Activated T-helper 9 cell treated with anti-CD3 and anti-CD28 coated beads, Interleukin-2, amount 50 U/mL, for 16 hours (primary cell): ENCODE measurements at places on chromosomes 13 and 19.
A peak's percentile ranks its signal among the peaks of the same experiment; 100 is the strongest.

DNA sequence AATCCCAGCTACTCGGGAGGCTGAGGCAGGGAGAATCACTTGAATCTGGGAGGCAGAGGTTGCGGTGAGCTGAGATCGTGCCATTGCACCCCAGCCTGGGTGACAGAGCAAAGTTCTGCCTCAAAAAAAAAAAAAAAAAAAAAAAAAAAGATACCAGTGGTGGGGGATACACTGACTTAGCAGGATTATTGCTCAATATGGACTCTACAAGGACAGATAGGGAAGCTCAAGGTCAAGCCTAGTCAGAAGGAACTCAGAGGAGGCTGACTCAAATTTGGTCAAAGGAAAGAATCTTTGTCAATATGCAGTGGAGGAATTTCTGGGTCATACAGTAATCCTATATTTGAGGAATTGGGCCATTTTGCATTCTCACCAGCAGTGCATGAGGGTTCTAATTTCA, 6.7 kb upstream of the DIAPH3 start:
- no peak for DNase-seq

DNA sequence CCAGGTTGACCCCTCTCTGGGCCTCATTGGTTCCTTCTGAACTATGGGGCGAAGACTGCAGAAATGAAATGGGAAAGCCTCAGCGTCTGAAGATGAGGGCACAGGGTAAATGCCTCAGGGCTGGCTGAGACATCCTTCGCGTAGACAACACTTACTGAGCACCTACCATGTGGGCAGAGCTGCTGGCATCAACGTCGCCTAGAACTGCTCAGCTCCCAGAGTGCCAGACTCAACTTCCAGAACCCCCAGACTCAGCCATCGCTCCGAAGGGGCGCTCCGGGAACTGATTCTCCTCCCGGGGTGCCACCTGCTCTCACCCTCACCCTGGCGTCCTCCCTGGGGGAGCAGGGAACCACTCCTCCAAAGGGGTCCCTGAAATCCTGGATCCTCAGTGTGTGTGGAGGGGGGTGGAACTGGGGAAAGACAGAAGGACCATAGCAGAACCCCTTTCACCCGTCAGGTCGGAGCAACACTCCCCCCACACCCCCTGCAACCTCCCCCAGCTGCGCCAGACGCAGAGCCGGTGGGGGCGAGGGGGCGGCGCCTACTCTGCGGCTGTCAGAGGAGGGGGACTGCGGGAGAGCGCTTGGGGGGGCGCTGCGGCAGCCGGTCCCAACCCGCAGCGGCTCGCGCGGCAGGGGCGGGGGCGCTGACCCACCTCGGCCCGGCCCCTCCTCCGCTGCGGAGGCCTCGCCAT, 8.2 kb upstream of the NFIC start:
- no peak for DNase-seq

DNA sequence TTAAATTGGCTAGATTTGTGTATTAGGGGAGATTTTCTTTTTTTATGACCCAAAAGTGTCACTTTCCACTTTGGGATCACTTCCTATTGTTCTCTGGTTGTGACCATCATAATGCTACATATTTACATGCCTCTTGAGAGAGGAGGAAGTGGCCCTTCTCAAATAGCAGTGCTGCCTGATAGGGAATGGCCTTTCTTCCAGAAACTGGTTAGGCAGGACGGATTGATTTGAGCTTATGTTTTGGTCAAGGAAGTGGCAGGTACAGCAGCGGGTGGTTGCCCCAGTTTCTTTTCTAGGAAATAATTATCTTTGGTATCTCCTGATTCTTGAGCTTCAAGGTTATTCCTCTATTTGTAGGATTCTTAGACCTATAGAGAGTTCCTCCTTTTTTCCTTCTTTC, 21.9 kb upstream of the WTIP start:
- no peak for DNase-seq

DNA sequence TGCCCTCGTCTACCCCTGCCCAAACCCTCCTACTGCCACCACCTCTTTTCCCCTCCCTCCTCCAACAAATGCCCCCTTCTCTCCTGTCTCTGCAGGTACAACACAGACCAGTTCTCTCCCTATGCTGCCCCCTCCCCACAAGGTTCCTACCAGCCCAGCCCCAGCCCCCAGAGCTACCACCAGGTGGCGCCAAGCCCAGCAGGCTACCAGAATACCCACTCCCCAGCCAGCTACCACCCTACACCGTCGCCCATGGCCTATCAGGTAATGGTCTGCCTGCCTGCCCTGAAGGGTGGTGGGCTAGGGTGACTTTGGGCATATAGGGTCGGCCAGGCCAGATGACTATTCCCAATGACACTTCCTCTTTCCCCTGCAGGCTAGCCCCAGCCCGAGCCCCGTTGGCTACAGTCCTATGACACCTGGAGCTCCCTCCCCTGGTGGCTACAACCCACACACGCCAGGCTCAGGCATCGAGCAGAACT, 6.5 kb upstream of the TIMM50 start:
- DNase-seq, result peak; percentile 61

GRCh38 chr19:53085496-53085895, 17.7 kb downstream of the ZNF160 start:
- no peak for DNase-seq

DNA sequence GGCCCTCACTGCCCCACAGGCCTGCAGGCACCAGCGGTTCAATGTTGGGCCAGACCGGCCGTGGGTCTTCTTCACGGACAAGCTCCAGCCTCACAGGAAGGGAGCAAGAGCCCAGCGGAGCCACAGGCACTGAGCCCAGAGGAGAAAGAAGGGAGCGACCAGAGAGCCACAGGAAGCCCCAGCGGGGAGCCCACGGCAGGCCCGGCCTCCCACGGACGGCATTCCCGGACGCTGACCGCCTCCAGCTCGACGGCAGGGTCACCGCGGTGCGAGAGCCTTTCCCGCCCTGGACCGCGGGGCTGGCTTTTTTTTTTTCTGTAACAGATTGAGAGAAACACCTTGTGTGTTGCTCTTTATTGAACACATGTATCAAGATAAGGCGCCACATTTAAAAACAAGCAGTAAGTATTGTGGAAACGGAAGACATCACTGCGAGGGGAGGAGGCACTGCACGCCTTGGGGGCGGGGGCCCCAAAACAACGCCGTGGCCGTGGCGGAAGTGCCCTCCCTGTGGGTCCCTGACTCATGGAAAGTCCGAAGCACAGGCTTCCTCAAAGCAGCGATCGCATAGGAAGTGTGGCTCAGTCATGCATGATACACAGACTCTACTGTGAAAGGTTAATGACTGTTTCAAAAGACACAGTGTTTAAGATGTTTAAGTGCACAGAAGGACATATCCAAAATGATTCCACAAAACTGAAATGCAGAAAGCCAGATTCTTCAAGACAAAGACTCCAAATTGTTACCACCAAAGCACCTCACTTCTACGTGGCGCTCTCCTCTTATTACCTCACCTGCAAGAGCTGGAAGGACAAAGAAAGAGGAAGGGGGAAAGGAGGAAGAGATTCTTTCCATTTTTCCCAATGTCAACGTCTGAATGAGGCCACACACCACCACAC, 3.5 kb downstream of the RASA3 start:
- peak; percentile 89 for DNase-seq

DNA sequence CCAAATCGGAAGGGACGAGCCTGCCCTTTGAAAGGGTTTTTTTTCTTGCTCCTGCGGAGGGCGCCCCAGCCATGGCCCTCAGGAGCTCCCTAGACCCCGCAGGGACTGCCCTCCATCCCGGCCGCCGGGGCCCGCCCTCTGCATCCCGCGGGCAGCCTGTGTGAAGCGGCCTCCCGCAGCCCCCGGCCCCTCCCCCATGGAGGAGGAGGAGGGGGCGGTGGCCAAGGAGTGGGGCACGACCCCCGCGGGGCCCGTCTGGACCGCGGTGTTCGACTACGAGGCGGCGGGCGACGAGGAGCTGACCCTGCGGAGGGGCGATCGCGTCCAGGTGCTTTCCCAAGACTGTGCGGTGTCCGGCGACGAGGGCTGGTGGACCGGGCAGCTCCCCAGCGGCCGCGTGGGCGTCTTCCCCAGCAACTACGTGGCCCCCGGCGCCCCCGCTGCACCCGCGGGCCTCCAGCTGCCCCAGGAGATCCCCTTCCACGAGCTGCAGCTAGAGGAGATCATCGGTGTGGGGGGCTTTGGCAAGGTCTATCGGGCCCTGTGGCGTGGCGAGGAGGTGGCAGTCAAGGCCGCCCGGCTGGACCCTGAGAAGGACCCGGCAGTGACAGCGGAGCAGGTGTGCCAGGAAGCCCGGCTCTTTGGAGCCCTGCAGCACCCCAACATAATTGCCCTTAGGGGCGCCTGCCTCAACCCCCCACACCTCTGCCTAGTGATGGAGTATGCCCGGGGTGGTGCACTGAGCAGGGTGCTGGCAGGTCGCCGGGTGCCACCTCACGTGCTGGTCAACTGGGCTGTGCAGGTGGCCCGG, 815 bp downstream of the MAP3K10 start:
- DNase-seq, result no peak

GRCh38 chr19:8640402-8641004, 10.1 kb downstream of the NFILZ start:
- no peak for DNase-seq

DNA sequence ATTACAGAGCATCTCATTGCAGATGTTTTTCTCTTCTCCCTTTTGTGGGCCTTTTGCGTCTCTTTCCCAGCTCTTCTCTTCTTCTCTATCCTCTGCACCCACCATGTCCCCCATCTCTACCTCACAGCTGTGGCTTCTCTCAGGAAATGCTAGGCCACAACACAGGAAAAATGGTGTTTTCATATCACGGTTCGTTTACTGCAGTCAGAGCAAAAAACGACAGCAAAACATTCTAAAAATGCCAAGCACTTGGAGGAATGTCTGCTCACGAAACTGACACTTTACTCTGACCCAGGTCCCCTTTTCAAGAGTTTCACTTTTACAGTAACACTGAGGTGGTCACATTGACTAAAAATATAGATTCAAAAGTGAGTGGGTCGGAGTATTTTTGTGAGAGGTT, 152.2 kb downstream of the DCT start:
- no peak for DNase-seq

DNA sequence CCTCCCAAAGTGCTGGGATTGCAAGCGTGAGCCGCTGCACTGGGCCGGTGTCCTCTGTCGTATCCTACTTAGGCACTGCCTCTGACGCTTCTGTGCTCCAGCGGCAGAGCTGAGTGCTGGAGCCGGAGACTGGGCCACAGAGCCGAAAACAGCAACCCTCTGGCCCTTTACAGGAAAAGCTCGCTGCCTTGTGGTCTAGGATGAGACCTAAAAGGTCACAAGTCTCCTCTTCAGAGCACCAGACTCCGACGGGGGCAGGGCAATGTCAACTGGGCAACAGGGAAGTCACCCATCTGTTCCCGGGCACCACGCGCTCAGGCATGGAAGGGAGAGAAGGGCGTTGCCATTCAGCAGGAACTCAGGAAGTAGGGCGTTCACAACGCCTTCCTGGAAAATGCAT, 91.7 kb downstream of the GADD45B start:
- no peak for DNase-seq

DNA sequence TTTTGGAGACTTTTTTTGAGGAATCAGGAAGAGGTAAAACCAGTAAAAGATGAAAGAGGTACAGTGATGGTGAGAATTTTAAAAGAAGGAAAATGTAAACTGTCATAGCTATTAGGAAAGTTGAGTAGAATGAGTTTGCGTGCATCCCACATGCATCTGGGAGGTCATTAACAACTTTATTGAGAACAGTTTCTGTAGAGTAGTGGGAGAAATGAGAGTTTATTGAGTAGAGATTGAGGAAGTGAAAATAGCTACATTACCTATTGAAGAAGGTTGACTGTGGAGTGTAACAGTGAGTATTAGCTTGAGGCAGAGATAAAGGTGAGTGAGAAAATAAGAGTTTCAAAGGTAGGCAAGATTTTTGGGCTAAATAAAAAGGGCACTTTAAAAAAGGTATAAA, 38.7 kb downstream of the BRCA2 start:
- DNase-seq, result no peak

- DNase-seq, result no peak
These were observed 152.9 kb downstream of the SIPA1L3 start for GRCh38 chr19:38059897-38060296.

DNA sequence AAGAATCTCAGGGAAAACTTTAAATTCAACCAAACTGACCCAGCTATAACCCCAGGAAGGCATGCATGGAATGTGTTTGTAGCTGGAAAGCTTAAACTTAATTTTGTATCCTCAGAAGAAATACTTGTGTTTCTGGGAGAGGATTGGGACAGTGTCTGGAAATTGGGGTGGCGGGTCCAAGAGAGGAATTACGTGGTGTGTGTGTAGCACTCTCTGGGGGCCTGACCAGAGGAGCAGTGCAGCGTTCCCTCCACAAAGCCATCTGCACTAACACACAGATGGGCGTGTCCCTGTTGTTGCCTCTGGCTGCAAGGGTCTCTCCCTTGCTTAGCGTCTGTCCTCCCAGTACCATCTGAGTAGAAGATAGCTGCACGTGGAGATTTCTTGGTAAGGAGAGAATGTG, 6.4 kb downstream of the GARRE1 start:
- no peak for DNase-seq

GRCh38 chr13:82136880-82137279, 1745.4 kb downstream of the SLITRK1 start:
- no peak for DNase-seq

DNA sequence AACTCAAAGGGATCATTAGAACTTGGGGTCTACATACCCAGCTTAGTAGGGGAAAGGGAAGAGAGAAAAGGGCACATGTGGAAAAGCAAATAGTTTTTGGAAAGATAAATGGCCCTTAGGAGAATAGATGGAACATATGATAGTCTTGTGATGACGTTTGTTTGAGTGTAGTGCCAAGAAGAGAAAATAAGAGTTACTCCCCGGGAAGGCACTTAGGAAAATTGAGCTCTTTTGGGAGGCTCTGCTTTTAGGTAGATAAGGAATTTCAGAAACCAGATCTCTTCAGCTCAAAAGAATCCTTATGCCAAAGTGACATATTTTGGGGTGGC, 44.8 kb upstream of the SERTM1 start:
- DNase-seq, result no peak

GRCh38 chr13:37627428-37627827, 28.9 kb upstream of the POSTN start:
- no peak for DNase-seq

DNA sequence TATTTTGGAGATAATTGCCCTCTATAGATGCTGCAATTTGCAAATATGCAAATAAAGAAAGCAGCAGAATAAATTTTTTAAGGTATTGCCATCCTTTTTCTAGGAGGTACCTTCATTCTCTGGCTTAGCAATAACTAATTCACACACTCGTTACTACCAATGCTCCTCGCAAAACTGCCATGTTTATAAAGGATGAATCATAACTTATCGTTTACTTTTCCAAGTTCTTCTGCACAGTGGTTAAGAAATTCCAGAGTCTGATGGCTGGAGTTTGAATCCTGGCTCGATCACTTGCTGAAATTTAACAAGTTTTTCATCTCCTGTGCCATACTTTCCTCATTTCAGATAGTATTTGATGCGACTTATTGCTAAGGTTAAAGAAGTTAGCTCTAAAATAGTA, 708.6 kb upstream of the KLHL1 start:
- DNase-seq, result no peak

- DNase-seq, result no peak
These were observed 68.1 kb upstream of the EDNRB start for GRCh38 chr13:77986713-77987112.

- no peak for DNase-seq
These were observed 348.1 kb downstream of the FOXO1 start for GRCh38 chr13:40318366-40318765.
